ENCODE measurements at places on chromosomes 6 and 20.

- no peak for DNase-seq
Observed at GRCh38 chr6:11433860-11434259, 103.7 kb upstream of the TMEM170B start.

GRCh38 chr20:36460648-36461599, 80.4 kb upstream of the MYL9 start:
- peak; percentile 100 for DNase-seq

GRCh38 chr6:37218061-37218460, 39.5 kb upstream of the TBC1D22B start:
- DNase-seq = no peak

GRCh38 chr20:54573838-54574237, 98.4 kb downstream of the DOK5 start:
- no peak for DNase-seq

GRCh38 chr6:157194643-157195042, 128.7 kb downstream of the TMEM242 start:
- no peak for DNase-seq

DNA sequence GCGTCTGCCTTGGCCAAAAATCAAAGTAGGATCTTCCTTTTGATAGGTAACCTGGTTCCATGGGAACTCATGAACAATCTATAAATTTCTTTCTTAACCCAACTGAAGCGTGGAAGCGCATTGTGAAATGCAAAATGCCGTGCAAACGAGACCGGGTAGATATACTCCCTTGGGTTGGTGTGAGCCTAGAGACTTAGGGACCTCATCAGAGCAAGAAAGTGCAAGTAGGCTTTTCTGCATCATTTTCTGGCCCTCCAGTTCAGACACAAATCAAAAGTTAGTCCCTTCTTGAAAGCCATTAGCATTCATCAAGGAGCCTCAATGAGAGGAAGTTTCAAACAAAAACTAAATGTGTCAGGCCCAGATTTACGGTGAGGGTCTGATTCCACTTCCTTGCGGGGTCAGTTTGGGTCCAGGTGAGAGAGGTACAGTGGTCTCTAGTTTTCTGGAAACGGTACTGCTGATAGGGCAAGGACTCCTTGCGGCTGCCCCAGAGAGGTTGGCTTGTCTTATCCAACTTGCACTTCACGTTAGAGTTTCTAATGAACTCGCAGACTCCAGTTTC, 5.3 kb upstream of the ZNF184 start:
- DNase-seq = peak; percentile 3

DNA sequence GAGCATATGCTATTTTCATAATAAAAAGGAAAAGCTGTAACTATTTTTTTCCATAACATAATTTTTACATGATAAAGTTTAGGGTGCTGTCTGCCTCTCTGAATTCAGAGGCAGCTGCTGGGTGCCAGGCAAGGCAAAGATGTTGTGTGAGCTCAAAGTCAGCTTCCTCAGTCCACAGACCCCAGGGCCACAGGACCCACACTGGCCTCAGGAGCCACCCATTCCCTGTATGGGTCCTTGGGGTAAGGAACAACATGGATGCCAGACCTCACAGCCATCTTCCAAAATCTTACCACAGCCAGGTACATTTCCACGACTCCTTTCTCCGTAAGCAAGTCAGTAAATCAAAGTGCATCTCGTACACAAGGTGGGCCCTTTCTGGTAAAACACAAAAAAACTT, 16.4 kb upstream of the MAFB start:
- DNase-seq = no peak

DNA sequence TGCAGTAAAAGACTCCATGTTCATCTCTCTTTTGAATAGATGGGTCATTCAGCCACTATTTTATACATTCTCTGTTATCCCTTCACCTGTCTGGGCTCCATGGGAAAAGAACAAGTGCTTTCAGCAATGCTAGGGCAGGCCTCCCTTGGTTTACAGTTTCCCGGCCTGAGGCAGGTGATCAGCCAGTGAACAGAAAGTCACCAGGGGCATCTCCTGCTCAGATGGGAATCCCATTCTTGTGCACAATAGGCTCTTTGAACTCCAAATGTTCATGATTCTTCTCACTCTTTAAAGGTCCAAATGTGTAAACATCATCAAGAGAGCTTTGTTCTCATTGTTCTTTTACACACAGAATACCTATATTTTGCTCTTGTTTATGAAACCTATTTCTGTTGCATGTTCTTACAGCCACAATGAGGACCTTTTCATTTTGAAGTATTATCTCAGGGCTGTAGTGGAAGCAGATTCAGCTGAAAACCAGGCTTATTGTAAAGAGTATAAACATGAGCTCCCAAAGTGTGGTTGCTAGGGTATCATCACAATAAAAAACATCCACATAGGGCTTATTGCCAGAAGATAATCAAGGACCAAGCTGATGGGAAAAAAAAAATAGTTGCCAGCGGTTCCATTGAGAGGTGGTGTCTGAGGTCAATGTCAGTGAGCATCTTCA, 267.1 kb upstream of the SGK1 start:
- no peak for DNase-seq

DNA sequence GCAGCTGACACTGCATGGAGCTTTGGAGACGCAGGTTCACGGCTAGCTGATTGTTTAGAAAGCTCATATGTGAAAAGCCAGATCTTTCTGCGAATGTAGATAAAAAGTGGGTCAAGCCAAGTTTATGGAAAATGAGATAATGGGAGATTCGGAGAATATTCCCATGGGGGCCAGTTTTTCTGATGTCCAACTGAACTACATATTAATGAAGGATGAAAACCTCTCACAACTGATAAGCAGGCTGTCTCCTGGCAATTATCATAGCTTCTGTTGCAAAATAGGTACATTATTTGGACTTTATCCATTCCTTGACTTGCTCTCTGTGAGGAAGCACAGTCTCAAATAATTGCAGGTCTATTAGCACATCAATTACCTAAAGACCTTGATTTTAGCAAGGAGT, 21.1 kb downstream of the HDGFL1 start:
- DNase-seq = no peak

DNA sequence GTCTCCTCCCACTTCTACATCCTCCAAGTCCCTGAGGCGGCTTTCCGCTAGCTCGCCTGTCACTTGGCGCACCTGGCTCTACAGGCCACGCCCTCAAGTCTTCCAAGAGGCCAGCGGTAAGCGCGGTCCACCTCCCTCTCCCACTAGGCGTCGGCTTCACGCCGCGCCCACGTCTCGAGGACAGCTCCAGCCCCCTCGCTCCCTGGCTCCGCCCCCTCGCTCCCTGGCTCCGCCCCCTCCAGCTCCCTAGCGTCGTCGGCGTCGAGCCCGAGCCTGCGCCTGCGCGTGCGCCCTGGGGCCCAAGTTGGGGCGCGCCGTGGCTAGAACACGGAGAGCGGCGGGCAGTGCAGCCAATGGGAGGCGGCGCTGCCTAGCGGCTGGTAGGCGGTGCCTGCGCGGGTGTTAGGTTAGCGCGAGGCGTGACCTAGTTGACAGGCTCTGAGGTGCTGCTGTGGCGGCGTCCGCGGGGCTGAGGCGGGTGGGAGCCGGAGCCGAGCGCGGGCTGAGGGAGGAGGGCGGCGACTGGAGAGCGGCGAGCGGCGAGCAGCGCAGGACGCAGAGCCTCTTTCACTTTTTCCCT, at the start of gene MACROD2:
TSS of gene MACROD2 (plus strand) at position 431 of the 580 bp plus-strand sequence.
- peak; percentile 100 for DNase-seq

- no peak for DNase-seq
Observed at GRCh38 chr6:116355796-116356195, 15.0 kb upstream of the DSE start.

GRCh38 chr6:48893048-48893447, 570.0 kb downstream of the MMUT start:
- no peak for DNase-seq

- no peak for DNase-seq
Observed at GRCh38 chr6:78089531-78089930, 436.7 kb downstream of the MEI4 start.

GRCh38 chr20:1086277-1087213, 31.9 kb upstream of the PSMF1 start:
- DNase-seq = no peak

DNA sequence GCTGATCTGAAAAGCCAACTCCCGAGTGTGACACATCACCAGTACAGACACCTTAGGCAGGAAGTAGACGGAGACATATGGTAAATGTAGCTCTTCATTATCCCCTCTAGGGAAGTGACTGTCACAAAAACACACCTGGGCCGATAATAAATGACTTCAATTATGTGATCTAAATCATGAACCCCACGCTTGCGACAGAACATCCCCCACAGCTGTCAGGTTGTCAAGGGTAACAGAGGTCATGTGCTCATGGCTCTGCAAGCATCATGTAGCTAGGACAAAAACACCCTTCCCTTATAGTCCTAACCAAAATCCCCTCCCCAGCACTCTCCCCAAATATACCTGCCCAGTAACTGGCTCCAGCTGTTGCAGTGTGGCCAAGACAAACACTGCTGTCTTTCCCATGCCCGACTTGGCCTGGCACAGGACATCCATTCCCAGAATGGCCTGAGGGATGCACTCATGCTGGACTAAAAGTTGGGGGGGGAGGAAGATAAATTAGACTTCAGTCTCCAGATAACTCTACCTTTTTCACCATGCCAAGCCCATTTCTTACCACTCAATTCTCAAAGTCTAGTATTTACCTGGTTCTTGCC, 2.9 kb downstream of the DDX39B start:
- no peak for DNase-seq

DNA sequence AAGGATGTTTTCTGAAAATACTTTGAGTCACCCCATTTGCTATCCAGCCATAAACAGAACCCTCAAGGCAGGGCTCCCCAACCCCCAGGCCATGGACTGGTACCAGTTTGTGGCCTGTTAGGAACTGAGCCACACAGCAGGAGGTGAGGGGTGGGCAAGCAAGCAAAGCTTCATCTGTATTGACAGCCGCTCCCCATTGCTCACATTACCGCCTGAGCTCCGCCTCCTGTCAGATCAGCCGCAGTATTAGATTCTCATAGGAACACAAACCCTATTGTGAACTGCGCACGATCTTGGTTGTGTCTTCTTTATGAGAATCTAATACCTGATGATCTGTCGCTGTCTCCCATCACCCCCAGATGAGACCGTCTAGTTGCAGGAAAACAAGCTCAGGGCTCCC, 543.8 kb downstream of the CBLN4 start:
- no peak for DNase-seq

DNA sequence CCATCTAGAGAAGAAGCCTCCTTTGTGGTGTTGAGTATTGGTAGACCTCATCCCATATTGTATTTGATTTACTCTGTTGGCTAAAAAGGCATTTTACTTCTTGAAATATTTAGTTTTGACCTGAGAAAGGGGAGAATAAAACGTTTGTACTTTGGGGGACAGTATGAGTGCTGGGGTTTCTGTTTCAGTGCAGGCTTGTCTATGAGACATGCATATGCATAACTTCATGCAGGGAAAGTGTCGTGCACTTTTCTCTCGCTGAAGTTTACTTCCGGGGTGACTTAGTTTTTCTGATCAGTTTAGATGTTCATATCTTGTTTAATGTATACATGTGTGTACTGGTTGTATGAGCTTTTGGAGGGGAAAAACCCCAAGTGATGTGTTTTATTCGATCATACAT, 59.5 kb downstream of the UTRN start:
- DNase-seq = no peak

DNA sequence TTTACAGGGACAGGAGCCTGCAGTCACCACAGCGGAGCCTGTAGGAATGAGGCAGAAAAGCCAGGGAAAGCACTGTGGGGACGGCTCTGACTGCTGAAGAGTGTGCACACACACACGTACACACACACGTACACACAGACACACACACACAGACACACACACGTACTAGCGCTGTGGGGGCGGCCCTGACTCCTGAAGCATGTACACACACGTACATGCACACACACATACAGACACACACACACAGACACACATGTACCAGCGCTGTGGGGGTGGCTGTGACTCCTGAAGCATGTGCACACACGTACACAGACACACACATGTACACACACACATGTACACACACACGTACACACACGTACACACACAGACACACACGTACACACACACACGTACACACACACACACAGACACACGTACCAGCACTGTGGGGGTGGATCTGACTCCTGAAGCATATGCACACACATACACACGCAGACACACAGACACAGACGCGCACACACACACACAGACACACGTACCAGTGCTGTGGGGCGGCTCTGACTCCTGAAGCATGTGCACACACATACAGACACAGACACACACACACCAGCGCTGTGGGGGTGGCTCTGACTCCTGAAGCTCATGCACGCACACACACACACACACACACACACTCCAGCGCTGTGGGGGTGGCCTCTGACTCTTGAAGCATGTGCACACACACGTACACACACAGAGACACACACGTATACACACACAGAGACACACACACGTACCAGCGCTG, 127.3 kb downstream of the DLL1 start:
- DNase-seq = no peak

- DNase-seq = no peak
Observed at GRCh38 chr6:159308198-159308597, 139.0 kb downstream of the FNDC1 start.

DNA sequence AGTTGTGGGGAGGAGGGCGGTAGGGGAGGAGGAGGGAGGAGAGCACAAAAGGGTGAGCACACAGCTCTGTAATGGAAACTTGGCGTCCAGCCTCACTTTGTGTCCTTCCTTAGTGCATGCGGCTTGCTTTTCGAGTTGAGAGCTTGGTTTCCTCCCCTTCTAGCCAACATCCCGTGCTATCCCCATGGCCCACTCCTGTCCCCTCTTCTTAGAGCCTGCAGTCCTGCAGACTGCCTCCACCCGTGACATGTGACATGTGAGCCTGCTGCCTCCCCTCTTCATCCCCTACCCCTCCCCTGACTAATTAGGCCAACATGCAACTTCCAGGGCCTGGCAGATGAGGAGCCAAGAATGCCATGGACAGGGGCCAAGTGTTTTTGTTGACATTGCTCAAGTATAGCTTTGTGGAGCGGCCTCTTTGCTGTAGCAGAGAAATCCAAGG, 63.2 kb downstream of the SLC24A3 start:
- no peak for DNase-seq

DNA sequence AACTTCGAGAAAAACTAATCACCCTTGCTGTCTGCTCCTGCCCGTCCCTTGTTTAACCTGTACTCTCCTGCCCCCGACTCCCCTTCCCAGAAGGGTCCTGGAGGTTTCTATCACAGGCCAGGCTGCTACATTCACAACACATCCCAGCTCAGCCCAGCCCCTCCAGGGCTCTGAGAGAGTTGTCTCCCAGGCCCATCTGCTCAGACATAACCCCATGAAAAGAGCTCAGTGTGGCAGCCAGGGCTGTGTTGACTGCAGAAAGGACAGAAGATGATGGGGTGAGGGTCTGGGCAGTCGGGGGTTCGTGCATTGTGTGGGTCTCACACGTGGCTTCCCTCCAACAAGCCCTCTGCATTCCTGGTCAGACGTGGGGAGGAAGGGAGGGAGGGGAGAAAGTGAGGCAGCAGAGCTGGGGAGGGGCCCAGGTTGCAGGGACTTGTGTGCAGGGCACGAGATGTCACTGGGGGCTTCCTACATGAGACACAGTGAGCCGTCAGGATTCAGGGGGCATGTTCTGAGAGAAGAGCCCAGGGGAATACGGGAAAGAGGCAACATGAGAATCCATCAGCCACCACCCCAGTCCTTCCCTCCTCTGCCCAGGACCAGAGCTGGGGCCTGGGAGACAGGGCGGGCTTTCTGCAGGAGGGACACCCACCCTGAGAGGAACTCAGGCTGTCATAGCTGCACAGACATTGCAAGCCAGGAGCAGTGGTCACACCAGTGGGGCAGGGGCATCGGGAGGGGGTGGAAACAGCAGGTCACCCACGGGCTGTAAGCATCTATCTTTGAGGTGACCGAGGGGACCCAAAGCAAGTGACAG, 372.9 kb downstream of the PREX1 start:
- DNase-seq = no peak

- DNase-seq = no peak
Observed at GRCh38 chr6:135002974-135003703, 51.5 kb downstream of the HBS1L start.
